ENCODE measurements at places on chromosomes 11 and 22. TPM values are rescaled to one million over a fixed set of nuclear protein-coding genes. Genes with fewer than 3 reads are reported as not detected.

DNA sequence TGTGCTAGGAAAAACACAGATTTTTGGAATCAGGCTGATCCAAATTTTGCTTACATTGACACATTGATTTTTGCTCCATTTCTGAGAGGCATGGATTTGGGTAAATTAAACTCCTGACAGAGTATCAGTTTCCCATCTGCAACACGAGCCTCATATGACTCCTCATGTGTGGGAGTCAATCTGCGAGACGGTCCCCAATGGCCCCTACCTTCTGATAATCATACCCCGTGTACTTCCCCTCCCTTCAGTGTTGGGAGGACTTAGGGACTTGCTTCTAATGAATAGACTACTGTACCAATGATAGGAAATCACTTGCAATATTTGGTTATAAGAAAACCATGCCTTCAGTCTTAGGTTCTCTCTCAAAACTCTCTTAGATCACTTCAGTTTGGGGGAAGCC lies 302.7 kb downstream of the ETS1 start:
- H3K4me3 ChIP-seq = no peak overlapping the region
- no peak overlapping the region for H3K27ac ChIP-seq
- no peaks in the 10 kb centered on the region for H3K36me3 ChIP-seq

- DNase-seq = no peak
- H3K27me3 ChIP-seq = no peaks in the 10 kb centered on the region
- no peaks in the 10 kb centered on the region for H3K36me3 ChIP-seq
- H3K4me3 ChIP-seq = no peak overlapping the region
These were observed 858.8 kb downstream of the TBC1D22A start for GRCh38 chr22:47621253-47621652.

Gene GLYAT
- total RNA-seq = not detected

GRCh38 chr22:22565981-22566380 lies 6.9 kb upstream of the PRAME start:
- no peaks in the 10 kb centered on the region for H3K36me3 ChIP-seq
- H3K4me1 ChIP-seq = no peaks in the 10 kb centered on the region
- no peak overlapping the region for H3K27ac ChIP-seq

DNA sequence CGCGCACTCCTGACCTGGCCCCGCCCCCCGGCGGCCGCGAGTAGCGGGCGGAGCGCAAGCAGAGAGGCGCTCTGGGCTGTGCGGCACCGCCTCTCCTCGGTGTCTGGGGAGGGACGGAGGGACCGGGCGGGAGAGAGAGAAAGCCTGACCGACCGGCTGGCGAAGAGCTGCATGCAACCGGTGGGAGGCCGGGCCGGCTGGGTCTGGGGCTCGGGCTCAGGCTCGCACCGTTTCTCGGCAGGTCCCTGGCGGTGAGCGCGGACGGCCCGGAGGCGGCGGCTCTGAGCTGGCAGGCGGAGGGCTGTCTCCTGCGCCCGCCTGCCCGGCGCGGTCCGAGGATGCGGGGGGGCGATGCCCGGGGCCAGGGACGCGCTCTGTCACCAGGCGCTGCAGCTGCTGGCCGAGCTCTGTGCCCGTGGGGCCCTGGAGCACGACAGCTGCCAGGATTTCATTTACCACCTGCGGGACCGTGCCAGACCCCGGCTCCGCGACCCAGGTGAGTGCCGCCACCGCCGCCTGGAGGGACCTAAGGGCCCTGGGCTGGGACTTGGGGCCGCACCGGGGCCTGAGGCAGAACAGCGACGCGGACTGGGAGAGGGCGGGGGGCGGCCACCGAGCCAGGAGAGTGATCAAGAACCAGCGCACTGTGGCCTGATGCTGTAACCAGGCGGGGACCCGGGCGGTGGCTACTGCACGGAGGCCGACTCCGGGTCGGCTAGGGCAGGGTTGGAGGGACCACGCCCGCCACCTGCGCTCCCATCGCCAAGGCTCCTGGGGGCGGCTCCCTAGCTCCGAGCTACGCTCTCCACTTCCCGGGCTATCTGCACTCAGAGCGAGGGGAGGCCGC lies at the start of gene SYT9:
Gene SYT9, plus strand, starts transcription at position 69 of the 847 bp plus-strand sequence. Its CDS starts 283 bp downstream, at position 352.
- H3K36me3 ChIP-seq = no peaks in the 10 kb centered on the region
- peak within 1 kb of the TSS; percentile 40 for H3K4me3 ChIP-seq
- no peaks in the 10 kb centered on the region for H3K4me1 ChIP-seq
- DNase-seq = peak; percentile 54
- no peak within 1 kb of the TSS for H3K27ac ChIP-seq

Measured in aorta (tissue), 5 donors.